ENCODE measurements at places on chromosomes 6 and 20. TPM values are rescaled to one million over a fixed set of nuclear protein-coding genes. Genes with fewer than 3 reads are reported as not detected.

DNA sequence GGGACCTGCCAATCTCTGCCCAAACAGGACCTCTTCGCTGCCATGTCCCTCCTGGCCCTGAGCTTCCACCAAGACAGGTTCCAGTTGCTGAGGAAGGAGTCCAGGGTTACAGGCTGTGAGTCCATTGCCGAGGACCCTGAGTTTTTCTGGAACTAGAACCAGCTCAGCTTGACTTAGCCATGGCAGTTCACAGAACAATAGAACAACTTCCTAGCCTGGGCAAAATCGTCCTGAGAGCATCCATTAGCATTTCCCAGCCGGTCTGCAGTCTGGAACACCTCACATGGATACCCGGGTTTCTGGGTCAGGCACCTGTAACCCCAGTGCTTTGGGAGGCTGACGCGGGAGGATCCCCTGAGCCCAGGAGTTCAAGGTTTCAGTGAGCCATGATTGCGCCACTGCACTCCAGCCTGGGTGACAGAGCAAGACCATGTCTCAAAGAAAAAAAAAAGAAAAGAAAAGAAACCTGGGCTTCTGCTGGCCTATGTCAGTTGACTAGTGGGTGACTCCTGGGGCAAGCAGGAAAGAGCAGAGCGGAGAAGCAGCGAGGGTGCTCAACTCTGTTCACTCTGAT lies 90.3 kb downstream of the TCP11 start:
- no peak for DNase-seq

DNA sequence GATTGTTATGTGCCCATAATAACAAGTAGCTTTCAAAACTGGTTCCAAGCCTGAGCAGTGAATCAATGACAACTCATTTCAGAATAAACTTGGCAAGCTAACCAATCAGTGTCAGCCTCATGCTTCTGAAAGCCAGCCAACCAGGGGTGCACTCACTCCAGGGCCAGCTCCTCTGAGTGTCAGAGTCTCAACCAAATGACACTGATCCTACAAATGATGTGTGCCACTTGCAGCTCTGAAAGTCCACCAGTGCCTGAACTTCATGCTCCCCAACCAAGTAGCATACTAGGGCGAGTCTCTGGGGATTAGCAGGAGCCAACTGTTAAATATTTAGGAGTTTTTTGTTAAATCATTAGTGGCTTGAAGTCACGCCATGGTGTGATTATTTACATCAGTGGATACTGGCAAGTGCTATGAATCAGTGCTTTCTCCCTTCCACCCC lies 4.5 kb downstream of the IYD start:
- no peak for DNase-seq

DNA sequence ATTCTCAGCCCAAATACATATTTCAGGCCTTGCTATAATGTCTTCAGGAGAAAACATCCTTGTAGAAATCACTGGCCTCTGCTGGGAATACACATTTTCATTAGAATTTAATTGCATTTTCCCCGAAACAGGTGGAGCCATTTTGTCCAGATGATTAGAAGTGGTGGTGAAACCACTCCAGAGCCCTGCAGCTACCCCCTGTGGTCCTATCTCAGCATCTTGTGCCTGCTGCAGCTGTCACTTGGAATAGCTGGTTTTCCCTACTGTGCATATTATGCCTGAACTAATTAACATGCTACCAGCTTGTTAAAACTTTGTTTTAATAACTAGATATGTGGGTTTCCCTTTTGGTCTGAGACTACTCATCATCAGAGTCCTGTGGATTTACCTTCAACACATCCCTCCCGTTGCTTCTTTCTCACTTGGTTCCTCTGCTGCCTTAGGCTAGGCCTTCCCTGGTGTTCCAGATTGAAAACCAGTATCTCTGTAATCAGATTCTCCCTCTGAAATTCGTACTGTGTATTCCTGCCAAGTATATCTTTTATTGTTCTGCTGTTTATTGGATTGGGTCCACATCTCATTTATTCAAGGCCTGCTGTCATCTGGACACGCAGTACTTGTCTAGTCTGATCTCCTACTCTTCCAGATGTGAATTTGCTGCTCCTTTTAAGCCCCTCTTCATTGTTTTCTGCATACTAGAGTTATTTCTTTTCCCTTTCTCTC lies 15.2 kb downstream of the DNAH8 start:
- DNase-seq: no peak

- no peak for DNase-seq
Observed at GRCh38 chr20:38412877-38413577, 22.1 kb downstream of the SNHG17 start.

DNA sequence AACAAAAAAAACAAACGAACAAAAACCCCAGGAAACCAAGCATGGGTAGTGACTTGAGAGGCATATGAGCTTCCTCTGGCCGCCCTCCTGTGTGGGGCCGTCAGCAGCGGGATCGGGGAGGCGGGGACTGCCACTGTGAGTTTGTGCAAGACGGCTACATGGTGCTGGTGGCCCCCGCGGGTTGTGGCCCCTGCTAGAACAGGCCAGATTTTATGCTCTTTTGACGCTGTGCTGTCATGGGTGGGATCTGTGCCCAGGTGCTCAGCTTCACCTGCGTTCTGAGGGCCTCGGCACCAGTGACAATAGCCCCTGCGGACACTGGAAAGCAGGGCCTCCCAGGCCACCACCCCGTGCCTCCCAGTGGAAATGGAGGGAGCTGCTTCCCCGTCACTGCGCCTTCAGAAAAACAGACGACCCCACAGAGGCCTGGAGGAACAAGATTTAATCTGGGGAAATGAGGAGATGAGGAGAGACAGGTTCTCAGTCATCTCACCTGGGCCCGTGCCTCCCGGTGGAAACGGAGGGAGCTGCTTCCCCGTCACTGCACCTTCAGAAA lies 4.7 kb upstream of the KCNQ2 start:
- DNase-seq: no peak

- DNase-seq: no peak
Observed at GRCh38 chr6:36577301-36577700, 16.9 kb upstream of the SRSF3 start.

- DNase-seq: peak; percentile 42
Observed at GRCh38 chr20:3797592-3798372, 1.7 kb downstream of the CDC25B start.

DNA sequence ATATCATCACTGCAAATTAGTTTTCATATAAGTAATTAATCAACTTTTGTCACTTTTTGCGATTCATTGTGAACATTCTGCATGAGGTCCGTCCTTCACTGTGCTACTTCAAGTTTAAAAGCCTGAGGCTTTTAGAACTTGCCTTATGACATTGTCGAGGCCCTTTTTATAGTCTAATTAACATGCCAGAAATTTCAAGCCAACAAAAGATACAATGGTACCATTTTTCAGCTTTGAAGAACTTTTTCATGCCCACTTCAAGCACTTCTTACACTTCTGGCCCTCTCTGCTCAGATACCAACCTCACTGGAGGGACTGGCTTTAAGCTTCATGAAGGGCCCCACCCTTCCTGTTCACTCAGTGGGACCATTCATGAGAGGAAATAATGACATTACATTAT lies 323.1 kb downstream of the TPBG start:
- no peak for DNase-seq

DNA sequence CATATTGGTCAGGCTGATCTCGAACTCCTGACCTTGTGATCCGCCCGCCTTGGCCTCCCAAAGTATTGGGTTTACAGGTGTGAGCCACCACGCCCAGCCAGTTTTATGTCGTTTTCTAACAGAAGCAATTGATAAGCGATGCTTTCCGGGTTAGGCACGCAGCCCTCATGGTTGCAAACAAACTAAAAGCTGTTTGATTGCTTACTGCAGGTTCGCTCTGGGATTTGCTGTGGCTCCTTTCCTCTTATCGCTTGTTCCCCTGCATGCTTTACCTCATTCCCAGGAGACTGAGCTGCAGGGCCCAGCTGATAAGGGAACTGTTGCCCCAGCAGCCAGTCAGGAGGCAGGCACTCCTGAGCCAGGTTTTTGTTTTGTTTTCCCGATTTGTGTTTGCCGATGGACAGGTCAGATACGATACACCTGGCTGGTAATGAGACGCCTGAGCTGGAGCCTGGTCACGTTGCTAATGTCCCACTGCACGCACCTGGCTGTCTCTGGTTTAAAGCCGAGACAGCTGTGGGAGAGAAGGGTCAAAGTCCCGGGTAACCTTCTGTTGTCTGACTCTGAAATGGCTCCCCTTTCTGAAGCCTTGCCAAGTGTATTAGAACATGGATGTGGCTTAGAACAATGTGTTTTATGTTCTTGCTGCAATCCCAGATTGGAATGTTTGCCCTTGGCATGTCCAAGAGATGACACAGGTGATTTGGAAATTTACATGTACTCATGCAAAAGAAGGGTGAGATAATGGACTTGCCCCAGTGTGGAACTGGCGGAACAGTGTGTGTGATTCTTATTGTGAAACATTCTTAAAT lies 19.9 kb downstream of the DSP start:
- peak; percentile 49 for DNase-seq

- no peak for DNase-seq
Observed at GRCh38 chr6:40196135-40196518, 261.9 kb upstream of the MOCS1 start.

GRCh38 chr20:24446811-24447210 lies 22.6 kb upstream of the SYNDIG1 start:
- no peak for DNase-seq

GRCh38 chr6:30903236-30903635 lies 4.8 kb upstream of the GTF2H4 start:
- no peak for DNase-seq

GRCh38 chr6:148583631-148584030 lies 163.2 kb upstream of the UST start:
- DNase-seq: no peak

GRCh38 chr20:54156981-54157835 lies 16.6 kb downstream of the CYP24A1 start:
- DNase-seq: no peak

MAVS gene
- total RNA-seq: 49.2 TPM

SAMHD1 gene
- total RNA-seq: 95.4 TPM

BHLHE23 gene
- not detected for total RNA-seq

CNBD2 gene
- 3.8 TPM for total RNA-seq

MED20 gene
- 23.8 TPM for total RNA-seq

TCP11 gene
- total RNA-seq: not detected

MRPL14 gene
- 30.4 TPM for total RNA-seq
